NCI-H1105 (cell line): ENCODE measurements at places on chromosomes 4 and X.

DNA sequence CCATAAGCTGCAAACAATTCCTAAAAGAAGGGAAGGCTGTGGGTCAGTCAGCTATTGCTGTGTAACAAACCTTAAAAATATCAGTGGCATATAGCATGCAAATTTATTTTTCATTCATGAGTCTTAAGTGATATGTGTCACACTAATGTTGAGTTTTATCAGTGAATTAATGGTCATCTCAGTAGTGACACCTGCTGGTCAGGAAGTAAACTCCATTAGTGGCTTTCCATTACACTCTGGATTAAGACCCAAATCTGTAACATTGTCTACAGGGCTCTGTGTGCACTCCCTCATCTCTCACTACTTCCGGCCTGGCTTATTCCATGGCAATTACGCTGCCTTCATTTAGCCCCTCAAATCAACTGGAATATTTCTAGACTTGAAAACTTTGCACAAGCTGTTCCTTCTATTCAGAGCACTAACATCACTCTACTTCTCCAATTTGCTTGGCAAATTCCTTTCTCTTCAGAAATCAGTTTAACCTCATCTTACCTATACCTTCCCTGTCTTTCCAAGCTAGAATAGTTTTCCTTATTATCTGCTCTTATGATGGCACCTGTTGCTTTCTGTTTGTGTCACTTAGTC, 217.3 kb upstream of the TAPT1 start:
- DNase-seq, result peak; percentile 6

- no peak for DNase-seq
Observed at GRCh38 chrX:24902806-24903205, 113.0 kb downstream of the ARX start.

DNA sequence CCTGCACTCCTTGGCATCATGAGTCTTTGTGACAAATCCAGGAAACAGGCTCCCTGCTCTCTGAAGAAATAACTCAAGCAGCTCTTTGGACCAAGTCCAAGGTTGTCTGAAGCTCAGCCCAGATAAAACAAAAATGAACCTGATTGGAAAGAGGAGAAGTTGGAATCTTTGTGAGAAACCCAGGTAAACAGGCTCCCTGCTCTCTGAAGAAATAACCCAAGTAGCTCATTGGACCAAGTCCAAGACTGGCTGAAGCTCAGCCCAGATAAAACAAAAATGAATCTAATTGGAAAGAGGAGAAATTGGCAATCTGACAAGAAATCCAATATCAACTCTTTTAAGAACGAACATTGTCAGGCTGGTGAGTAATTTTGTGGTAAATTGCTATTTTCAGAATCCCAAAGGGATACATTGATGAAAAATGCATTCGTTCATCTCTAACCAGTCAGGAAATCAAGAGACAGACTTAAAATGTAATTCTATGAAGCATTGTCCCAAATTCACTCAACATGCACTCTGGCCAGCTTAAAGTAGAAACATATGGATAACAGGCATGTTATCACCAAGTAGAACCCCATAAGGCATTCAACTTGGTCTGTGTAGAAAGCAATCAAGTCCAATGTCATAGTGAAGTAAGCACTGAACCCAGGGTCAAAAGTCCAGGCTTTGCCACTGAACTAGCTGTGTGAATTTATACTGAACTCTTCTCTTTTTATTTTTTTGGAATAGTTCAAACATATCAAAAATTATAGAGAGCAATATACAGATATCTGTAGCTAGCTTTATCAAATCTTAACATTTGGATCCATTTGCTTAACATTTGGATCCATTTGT, 16.8 kb upstream of the NFXL1 start:
- no peak for DNase-seq

GRCh38 chr4:113173126-113173792, 123.8 kb downstream of the ANK2 start:
- no peak for DNase-seq

DNA sequence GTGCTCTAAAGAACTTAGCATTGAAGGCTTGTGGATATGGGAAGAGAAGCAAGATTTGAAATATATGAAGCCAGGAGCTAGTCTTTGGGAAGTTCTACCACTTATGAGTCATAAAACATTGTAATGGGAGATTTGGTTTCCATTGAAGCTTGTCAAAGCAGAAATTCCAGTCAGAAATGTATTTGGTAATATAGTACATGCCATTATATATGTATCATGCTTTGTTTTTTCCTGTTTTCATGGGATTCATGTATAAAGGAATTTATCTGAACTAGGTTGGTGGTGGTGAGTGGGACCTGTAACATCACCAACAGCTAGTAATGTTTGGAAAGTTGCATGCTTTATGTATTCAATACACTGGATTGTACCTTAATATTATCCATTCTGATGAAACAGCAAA, 14.6 kb upstream of the DCAF8L2 start:
- no peak for DNase-seq

DNA sequence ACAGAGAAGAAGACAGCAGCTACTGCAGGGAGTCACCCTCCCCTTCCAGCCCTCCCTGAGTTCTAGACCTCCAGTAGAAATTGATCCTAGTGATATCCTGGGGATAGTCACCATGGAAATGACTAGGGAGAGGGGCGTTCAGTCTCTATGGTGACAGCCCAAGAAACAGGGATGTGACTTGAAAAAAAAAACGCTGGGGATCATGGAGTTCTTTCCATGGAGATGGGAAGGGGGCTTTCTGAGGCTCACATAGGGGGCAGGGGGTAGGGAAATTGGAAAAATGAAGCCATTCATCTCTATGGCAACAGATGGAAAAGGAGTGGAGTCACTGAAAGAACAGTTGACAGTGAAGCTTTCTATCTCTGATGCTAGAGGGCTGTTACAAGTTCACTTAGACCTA, 28.0 kb upstream of the IGBP1 start:
- DNase-seq, result no peak

DNA sequence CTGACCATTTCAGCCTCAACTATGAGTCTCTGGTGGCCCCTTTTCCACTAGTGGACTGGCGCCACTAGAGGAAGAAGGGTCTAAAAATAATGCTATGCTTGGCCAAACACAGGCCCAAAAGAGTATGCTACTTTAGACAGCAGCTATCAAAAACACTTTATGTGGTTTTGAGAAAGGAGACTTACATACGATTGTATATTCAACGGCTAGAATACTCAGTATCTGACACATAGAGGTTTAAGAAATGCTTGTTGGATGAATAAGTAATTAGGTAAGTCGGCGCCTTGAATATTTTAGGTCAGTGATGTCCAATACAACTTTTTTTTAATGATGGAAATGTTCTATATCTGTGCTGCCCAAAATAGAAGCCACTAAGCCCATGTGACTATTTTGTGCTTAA, 25.7 kb upstream of the TMPRSS11A start:
- DNase-seq, result no peak

GRCh38 chrX:103343105-103343504, 13.1 kb downstream of the TCEAL7 start:
- DNase-seq, result peak; percentile 32

DNA sequence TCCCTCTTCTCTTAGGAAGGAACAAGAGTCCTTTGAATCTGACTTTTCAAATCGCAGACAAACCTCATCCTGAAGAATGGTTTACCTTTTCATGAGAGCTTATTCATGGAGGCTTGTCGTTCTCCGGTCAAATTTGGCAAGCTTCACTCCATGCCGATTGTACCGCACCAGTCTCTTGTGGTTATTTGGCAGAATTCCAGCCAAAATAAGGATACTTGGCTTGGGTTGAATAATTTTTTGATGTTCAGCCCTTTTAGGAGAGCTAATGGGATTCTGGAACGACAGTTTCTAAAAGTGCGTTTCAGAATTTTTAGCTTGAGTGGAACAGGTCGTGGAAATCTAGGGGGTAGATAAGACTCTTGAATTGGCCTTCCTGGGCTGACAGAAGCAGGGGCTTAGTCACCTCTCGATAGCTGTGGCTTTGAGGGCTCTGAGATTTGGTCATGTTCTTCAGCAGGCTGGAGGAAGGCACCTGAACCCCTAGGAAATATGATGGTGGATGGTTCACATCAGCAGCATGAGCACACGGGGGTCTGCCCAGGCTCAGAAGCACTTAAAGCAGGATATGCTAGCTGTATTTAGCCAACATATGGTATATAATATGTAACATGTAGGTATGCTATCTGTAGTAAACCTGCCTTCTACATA, 1.5 kb downstream of the KLHL2 start:
- peak; percentile 65 for DNase-seq

DNA sequence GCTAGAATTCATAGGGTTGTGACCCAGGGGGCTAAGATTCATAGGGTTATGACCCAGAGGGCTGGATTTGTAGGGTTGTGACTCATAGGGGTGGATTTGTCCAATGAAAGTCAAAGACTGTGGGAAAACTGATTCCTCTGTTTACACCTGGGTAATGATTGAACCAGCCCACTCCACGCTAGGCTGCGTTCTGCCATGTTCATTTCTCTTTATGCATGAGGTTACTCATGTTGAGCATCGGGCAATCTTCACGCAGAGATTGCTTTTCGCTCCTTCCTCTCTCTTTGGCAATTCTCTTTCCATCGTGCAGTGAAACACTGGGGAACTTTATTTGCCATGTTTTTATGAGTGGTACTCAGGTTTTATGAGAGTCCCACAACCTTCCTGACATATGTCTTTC, 127.8 kb downstream of the CRLF2 start:
- no peak for DNase-seq

- no peak for DNase-seq
Observed at GRCh38 chr4:101163936-101164335, 183.4 kb downstream of the PPP3CA start.

GRCh38 chrX:153583433-153583832, 15.5 kb downstream of the CCNQ start:
- no peak for DNase-seq

DNA sequence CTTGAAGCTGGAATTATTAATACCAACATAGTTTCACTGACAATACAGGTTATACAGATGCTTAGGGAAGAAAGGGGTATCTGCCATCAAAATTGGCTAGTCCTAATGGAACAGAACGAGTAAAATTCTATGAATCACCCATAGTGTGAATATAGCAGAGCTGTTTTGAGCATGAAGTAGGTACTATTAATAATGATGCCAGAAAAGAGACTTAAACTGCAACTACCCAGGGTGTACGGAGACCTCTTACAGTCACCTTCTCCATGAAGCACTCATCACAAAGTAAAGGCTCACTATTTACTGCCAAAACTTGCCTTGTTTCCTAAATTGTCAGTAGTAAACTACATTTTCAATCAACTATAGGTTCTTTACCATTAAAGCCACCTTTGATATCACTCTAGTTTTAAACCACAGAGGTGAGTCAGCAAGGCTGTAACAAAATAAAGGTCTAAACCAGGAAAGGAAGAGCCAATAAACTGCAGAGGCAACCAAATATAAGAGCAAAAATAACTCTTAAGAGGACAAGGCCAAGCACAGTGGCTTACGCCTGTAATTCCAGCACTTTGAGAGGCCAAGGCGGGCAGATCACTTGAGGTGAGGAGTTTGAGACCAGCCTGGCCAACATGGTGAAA, 114.4 kb downstream of the FRYL start:
- no peak for DNase-seq

DNA sequence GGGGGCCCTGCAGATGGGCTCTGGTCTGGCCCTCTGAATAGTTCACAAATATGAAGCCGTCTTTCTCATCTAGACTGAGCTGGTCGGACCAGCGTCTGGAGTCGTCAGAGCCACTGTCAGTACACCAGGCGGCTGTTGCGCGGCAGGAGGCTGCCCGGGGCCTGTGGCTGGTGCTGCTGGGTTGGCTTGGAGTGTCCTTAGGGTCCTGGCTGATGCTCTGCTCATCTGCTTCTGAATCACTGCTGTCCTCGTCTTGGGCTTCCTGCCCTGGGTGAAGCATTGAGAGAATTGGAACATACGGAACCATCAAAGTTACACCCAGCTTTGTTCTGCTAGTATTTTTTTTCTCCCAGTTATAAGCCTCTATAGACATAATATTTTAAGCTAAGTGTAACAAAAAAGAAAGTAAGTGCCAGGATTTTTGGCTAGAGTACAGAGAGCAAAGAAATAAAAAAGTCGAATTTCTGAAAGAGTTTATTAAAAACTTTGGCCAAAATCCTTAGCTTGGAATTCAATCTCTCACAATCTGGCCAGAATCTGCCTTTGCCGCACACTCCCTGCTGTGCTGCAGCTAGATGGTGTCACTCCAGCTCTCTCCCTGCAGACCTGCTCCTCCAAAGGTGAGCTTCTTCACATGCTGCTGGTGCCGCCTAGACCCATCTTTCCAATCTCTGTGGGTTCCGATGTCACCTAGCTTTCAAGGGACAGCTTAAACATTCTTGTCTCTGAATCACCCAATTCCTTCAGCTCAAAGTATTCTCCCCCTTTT, 96.2 kb downstream of the CDS1 start:
- no peak for DNase-seq

GRCh38 chr4:139740531-139741041, 75.0 kb downstream of the MGST2 start:
- DNase-seq, result peak; percentile 32

DNA sequence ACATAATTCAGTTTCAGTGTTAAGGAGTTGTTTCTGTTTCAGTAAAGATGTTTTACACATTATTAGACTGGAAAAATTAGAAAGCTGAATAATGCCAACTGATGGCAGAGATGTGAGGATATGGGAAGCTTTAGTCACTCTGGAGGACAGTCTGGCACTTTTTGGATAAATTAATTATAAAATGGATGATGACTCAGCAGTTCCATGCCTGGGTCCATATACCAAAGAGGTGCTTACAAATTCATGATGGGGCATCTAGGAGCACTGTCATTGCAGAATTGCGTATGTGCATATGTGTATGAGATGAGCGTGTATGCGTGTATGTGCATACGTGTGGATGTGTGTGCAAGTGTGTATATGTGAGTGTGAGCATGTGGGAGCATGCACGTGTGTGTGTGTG, 31.2 kb upstream of the ANKRD50 start:
- no peak for DNase-seq

- no peak for DNase-seq
Observed at GRCh38 chr4:151226004-151226932, 50.7 kb upstream of the PRSS48 start.

GRCh38 chrX:28351801-28352200, 235.4 kb upstream of the IL1RAPL1 start:
- no peak for DNase-seq

- DNase-seq, result no peak
Observed at GRCh38 chr4:103774326-103774825, 54.6 kb upstream of the TACR3 start.

DNA sequence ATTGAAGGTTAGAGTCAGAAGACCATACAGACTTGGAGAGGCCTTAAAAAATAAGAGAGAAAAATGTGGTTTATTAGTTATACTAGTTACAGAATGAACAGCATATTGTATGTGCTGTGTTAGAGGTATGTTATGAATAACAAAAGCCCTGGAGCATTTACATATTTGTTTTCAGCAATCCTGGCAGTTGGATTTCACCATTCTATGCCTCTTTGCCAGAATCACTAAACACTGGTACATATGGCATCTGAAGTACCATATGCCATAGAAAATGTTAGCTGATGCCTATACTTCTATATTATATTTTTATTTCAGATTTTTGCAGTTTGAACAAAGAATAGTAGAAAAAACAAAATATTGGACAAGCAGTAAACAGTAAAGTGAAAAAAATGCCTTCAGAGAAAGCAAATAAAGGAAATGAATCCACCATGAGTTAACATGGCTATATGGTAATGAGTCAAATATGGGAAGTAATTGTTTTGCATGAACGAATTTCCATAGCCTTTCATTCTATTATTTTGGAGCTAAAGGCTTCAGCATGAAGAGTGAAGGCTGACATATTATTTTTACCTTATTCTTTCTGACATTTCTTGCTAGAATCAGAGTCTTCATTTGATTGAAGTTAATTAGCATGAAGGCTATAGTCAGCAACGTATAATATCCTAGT, 41.9 kb upstream of the PRDM8 start:
- no peak for DNase-seq

- DNase-seq, result peak; percentile 6
Observed at GRCh38 chrX:120251471-120252011, 929 bp downstream of the ZBTB33 start.

- peak; percentile 12 for DNase-seq
Observed at GRCh38 chr4:94452476-94453371, 982 bp downstream of the PDLIM5 start.
